Heart left ventricle (tissue), 16 donors: ENCODE measurements at places on chromosomes 7 and 10. TPM values are rescaled to one million over a fixed set of nuclear protein-coding genes. Genes with fewer than 3 reads are reported as not detected.

ASIC3 gene
- total RNA-seq = 5.0 TPM

- DNase-seq = no peak
These were observed 82.2 kb downstream of the PARD3 start for GRCh38 chr10:34732926-34733325.

GRCh38 chr10:103470761-103471653 lies 8.0 kb downstream of the CALHM3 start:
- no peak for DNase-seq

GRCh38 chr10:23359692-23360380 lies 15.2 kb upstream of the C10orf67 start:
- no peak for DNase-seq

GRCh38 chr7:117946151-117946633 lies 73.0 kb upstream of the CTTNBP2 start:
- DNase-seq = no peak

DNA sequence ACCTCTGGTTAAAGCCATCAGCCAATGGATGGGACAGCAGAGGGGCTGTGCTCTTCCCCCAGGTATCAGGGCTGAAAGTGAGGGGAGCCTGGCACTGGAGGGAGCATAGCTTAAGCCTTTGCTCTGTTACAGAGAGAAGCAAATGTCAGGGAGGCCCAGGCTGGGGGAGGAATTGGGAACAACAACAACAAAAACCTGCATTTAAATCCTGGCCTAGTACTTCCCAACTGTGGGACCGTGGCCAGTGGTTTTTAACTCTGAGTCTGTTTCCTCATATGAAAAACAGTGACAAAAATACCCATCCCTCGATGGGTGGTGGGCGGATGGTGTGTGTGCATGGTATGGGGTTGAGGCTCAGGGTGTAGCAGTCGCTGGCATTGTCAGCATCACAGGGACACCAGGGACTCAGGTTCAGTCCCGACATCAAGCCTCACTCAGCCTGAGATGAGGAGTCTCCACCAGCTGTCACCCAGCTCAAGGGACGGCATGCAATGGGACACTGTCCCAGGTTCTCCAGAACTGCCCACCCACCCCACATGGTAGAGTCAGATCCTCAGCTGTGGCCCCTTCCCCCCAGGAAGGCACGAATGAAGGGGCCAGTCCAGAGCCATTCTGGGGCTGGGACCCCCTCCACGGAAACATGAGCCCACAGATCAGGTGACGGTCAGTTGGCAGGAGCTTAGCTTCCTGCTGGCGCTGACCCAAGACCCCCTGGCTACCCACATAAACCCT lies 74.5 kb downstream of the AFAP1L2 start:
- no peak for DNase-seq

GRCh38 chr7:29230871-29231345 lies 36.3 kb downstream of the CHN2 start:
- DNase-seq = no peak
